C1 segment of cervical spinal cord (tissue), 14 donors: ENCODE measurements at places on chromosomes 1 and 21.

- no peak for DNase-seq
These were observed 108.2 kb downstream of the MRPS6 start for GRCh38 chr21:34181431-34182039.

GRCh38 chr1:187411118-187411517, 582.4 kb downstream of the PLA2G4A start:
- no peak for DNase-seq

GRCh38 chr1:200262326-200262965, 147.4 kb downstream of the ZNF281 start:
- no peak for DNase-seq

GRCh38 chr1:119544165-119544762, 37.3 kb downstream of the HSD3B1 start:
- DNase-seq = no peak

- DNase-seq = no peak
These were observed 15.0 kb downstream of the KCNQ4 start for GRCh38 chr1:40798366-40799281.

GRCh38 chr1:202230061-202230938, 36.7 kb downstream of the LGR6 start:
- DNase-seq = no peak

GRCh38 chr1:52636721-52637695, 4.0 kb downstream of the SHISAL2A start:
- no peak for DNase-seq

GRCh38 chr1:204986181-204986580, 56.8 kb upstream of the CNTN2 start:
- no peak for DNase-seq

DNA sequence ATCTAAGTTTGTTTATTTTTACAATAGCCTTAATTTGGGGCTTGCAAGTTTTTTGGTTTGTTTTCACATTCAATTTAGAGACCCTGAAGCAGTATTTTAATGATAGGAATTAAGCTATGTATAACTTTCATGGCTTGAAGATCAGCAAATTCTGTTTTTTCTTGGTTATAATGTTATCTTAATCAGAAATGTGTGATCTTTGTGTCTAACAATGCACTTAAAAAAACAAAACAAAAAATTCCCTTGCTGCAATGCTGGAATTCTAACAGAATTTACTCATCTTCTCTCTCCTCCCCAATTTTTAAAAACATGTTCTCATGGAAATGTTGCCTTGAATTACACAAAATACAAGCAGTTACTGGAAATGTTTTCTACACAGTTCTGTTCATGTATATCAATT, 113.1 kb downstream of the OLFML2B start:
- no peak for DNase-seq

DNA sequence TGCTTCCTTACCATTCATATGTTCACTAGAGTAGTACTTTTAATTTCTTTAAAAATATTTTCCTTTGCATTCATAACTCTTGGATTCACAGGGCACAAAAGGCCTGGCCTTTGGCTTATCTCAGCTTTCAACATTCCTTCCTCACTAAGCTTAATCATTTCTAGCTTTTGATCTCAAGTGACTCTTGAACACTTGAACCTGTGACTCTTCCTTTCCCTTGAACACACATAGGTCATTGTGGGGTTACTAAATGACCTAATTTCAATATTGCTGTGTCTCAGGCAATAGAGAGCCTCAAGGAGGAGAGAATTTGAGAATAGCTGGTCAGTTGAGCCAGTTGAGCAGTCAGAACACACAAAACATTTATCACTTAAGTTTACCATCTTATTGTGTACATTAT, 49.9 kb downstream of the COL11A1 start:
- DNase-seq = no peak

GRCh38 chr1:34726861-34727260, 28.0 kb upstream of the GJB5 start:
- DNase-seq = no peak

GRCh38 chr1:245772325-245772724, 617.5 kb downstream of the KIF26B start:
- DNase-seq = no peak

DNA sequence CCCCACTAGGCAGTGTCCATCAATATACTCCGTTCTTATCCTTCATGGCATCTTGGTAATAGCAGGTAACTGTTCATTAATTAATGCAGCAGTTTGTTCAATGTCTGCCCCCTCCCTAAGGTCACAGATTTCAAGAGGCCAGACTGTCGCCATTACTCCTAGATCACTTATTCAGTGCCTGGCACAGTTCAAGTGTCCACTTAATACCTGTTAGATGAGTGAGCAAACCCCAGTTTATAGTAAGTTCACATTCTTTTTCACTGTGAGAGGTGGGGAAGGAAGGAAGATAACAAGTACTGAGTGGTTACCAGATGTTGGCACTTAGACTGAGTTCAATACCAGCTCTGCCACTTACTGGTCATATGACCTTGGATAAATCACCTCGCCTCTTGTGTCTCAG, 36.4 kb downstream of the OPRD1 start:
- DNase-seq = no peak

- no peak for DNase-seq
These were observed 470.3 kb downstream of the OMA1 start for GRCh38 chr1:58076258-58076657.

GRCh38 chr1:239735111-239735510, 348.7 kb downstream of the CHRM3 start:
- no peak for DNase-seq

GRCh38 chr1:180249725-180250498, 19.8 kb downstream of the LHX4 start:
- no peak for DNase-seq

DNA sequence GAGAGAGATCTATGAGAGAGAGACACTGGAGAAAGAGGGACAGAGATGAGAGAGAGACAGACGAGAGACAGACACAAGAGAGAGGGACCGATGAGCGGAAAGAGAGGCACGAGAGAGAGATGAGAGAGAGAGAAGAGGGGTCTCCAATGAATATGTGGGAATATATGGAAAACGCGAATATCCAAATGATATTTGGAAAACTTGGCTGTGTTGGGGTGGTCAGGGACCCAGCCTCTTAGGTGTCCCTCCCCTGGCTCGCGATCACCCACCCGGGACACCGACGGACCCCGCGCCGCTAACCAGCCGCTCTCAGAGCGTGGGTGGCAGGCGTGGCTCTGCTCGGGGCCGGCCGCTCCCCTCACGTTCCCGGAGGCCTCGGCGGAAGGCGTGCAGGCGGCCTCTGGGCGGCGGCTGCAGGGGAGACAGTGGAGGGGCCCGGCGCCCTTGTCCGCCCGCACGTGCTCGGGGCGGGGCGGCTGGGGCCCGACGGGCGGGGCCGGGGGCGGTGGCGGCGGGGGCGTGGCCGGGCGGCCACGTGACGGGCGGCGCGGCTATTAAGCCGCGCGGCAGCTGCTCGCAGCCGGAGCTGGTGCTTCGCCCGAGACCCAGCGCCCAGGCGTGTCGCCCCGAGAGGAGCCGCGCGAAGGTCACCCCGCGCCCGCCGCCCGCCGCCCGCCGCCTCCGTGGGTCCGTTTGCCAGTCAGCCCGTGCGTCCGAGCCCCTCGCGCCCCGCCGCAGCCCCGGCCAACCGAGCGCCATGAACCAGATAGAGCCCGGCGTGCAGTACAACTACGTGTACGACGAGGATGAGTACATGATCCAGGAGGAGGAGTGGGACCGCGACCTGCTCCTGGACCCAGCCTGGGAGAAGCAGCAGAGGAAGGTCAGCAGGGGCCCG, at the start of gene ACTN2:
TSS of gene ACTN2 (plus strand) at position 583 of the 898 bp plus-strand sequence. CDS start at position 758, 175 bp downstream.
- no peak for DNase-seq

DNA sequence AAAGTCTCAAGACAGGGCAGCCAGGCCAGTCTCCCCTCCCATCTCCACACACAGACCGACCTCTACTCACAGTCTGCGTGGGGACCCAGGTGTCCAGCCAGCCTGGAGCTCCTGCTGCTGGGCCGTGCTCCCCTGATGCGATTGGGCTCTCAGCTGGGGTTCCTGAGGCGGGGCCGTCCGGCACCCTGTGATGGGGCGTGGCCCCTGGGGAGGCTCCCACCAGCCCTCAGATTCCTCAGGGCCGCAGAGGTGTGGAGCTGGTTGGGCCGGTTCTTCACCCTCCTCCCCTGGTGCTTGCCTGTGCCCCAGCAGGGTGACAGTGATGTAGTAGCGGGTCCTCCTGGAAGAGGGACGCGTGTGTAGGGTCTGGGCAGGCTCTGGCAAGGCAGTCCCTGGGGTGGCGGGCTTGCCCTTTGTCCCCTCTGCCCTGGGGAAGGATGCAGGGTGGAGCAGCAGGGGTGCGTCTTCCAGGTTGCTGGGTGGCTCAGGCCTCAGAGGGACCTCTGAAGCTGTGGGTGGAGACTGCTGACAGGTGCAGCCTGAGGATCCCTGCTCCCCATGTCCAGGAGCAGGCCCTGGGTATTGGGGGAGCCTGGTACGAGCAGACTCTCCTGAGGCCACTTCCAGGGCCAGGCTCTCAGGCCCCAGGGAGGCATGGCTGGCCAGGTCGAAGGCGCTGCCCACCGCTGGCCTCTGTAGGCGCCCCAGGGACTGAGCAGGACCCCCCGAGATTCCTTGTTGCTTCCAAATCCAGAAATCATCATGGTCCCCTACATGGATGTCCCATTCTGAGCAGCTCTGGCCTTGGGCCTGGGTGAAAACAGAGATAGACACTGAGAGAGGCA, at the start of gene CRYBG2:
TSS of gene CRYBG2 (minus strand) at position 155 of the 845 bp plus-strand sequence. CDS start 7,473 bp downstream, outside the sequence.
- no peak for DNase-seq

DNA sequence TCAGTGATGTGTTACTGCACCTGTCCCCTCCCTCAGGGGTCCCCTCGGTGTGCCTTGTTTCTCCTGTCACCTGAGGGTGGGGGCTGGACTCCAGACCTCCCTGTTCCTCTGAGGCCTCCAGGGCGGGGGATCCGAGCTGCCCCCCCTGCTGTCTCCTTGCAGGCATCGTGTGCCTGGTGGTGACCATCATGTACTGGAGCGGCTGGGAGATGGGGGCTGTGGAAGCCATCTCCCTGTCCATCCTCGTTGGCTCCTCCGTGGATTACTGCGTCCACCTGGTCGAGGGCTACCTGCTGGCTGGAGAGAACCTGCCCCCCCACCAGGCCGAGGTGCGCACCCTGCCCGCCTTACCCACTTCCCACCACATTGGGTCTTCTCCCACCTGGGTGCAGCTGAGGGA, 56.4 kb downstream of the DISP3 start:
- DNase-seq = no peak

GRCh38 chr1:172679000-172679772, 20.3 kb downstream of the FASLG start:
- DNase-seq = no peak
